Testis (tissue), 5 donors: ENCODE measurements at places on chromosomes 12 and 14. TPM values are rescaled to one million over a fixed set of nuclear protein-coding genes. Genes with fewer than 3 reads are reported as not detected.
A peak's percentile ranks its signal among the peaks of the same experiment; 100 is the strongest.

PKP2 gene
- 18.9 TPM for total RNA-seq

BDKRB2 gene
- 0.63 TPM for total RNA-seq

GPR65 gene
- total RNA-seq, result 0.08 TPM

SDSL gene
- total RNA-seq, result 15.9 TPM

ABCC9 gene
- total RNA-seq, result 2.7 TPM

RAD9B gene
- total RNA-seq, result 29.1 TPM

CD163 gene
- 67.5 TPM for total RNA-seq

DUSP6 gene
- 17.2 TPM for total RNA-seq

FICD gene
- total RNA-seq, result 10.0 TPM

TSPAN19 gene
- total RNA-seq, result 1.8 TPM

GRCh38 chr12:53722450-53723041 lies 4.7 kb downstream of the CALCOCO1 start:
- no peak overlapping the region for H3K4me3 ChIP-seq
- no peaks in the 10 kb centered on the region for H3K36me3 ChIP-seq
- H3K4me1 ChIP-seq, result peaks cover 14% of the 10 kb centered on the region
- H3K27me3 ChIP-seq, result no peaks in the 10 kb centered on the region

- H3K36me3 ChIP-seq, result no peaks in the 10 kb centered on the region
- no peak overlapping the region for H3K4me3 ChIP-seq
- no peaks in the 10 kb centered on the region for H3K27me3 ChIP-seq
- DNase-seq, result no peak
- no peak overlapping the region for H3K27ac ChIP-seq
Measured at GRCh38 chr14:25150934-25151790, 101.2 kb upstream of the STXBP6 start.

DNA sequence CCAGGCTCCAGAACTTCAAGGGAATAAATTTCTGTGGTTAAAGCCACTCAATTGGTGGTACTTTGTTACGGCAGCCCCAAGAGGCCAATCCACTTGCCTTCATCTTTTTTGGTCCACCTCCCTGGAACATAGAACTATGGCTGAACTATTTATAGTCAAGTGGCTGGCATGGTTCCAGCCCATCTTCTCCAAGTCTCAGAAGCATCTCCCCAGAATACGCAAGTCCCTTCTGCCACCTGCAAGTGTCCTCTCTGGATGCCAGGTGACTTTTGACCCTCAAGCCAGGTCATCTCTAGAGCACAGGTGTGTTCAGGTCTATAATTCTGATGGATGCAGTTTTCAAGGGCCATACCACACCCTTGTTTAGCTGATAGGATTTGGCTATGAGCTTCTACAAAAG lies 371.5 kb downstream of the AACS start:
- H3K36me3 ChIP-seq, result no peaks in the 10 kb centered on the region
- DNase-seq, result no peak
- H3K27me3 ChIP-seq, result no peaks in the 10 kb centered on the region
- no peaks in the 10 kb centered on the region for H3K4me1 ChIP-seq
- no peak overlapping the region for H3K4me3 ChIP-seq

GRCh38 chr14:71751264-71751663 lies 181.0 kb upstream of the RGS6 start:
- H3K4me1 ChIP-seq, result peaks cover 5% of the 10 kb centered on the region
- no peaks in the 10 kb centered on the region for H3K36me3 ChIP-seq
- no peaks in the 10 kb centered on the region for H3K27me3 ChIP-seq
- DNase-seq, result no peak

DNA sequence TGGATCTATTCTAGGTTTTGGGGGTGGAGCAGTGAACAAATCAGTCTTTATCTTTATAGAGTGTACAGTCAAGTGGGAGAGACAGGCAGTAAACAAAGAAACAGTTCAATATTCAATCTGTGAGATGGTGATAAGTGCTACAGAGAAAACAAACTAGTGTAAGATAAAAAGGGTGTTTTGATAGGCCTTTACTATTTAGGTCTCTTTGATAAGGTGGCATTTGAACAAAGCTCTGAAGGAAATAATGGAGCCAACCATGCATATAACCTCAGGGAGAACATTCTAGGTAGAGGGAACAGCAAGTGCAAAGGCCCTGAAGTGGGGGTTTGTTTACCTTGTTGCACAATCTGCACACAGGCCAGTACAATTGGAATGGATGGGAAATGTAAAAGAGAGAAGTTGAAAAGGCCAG lies 47.3 kb downstream of the PTPN11 start:
- H3K36me3 ChIP-seq, result no peaks in the 10 kb centered on the region
- H3K27ac ChIP-seq, result peak overlapping the region; percentile 36
- peaks cover 3% of the 10 kb centered on the region for H3K4me1 ChIP-seq
- H3K4me3 ChIP-seq, result no peak overlapping the region
- DNase-seq, result no peak

- H3K27ac ChIP-seq, result no peak overlapping the region
- no peak for DNase-seq
- no peaks in the 10 kb centered on the region for H3K27me3 ChIP-seq
Measured at GRCh38 chr12:117038919-117039318, 60.3 kb downstream of the TESC start.

DNA sequence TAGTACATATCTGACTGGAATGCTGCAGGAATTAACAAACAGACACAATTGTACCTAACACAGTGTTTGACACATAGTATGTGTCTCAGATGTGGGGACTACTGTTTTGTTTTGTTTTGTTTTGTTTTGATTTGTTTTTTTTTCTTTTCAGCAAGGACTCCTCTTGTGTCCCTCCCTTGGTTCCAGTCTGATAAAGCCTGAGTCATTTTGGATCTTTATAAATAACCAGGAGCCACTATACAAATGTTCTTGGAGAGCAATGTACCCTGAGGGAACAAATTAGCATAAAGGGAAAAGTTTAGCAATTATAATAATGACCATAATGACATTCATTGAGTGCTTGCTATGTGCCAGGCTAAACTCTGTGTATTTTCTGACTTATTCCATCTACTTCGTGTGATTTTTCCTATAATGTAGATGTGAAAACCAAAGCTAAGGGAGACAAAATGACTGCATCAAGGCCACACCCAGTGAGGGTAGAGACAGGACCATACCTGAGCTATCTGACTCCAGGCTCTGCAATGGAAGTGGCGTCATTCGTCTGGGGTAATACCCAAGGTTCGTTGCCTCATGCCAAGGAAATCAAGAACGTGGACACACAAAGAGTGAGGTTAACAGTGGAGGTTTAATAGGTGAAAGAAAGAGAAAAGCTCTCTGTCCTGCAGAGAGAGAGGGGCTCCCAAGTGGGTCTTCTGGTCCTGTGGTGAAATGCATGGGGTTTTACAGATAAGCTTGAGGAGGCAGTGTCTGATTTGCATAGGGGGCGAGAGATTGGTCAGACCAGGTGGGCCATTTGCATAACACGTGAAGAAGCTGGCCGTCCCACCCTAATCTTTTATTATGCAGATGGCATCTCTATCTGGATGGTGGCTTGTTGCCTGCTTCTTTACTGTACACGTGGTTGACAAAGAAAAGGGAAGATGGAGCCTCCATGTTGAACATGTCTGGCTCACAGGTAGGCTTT lies 285.5 kb upstream of the SFSWAP start:
- DNase-seq, result no peak
- H3K4me3 ChIP-seq, result no peak overlapping the region
- no peaks in the 10 kb centered on the region for H3K36me3 ChIP-seq
- H3K27me3 ChIP-seq, result no peaks in the 10 kb centered on the region
- peaks cover 6% of the 10 kb centered on the region for H3K4me1 ChIP-seq

- peak; percentile 84 for DNase-seq
- H3K4me3 ChIP-seq, result no peak overlapping the region
- H3K4me1 ChIP-seq, result peaks cover 3% of the 10 kb centered on the region
- no peaks in the 10 kb centered on the region for H3K27me3 ChIP-seq
- no peaks in the 10 kb centered on the region for H3K36me3 ChIP-seq
Measured at GRCh38 chr12:121776190-121777098, 17.0 kb downstream of the RHOF start.

DNA sequence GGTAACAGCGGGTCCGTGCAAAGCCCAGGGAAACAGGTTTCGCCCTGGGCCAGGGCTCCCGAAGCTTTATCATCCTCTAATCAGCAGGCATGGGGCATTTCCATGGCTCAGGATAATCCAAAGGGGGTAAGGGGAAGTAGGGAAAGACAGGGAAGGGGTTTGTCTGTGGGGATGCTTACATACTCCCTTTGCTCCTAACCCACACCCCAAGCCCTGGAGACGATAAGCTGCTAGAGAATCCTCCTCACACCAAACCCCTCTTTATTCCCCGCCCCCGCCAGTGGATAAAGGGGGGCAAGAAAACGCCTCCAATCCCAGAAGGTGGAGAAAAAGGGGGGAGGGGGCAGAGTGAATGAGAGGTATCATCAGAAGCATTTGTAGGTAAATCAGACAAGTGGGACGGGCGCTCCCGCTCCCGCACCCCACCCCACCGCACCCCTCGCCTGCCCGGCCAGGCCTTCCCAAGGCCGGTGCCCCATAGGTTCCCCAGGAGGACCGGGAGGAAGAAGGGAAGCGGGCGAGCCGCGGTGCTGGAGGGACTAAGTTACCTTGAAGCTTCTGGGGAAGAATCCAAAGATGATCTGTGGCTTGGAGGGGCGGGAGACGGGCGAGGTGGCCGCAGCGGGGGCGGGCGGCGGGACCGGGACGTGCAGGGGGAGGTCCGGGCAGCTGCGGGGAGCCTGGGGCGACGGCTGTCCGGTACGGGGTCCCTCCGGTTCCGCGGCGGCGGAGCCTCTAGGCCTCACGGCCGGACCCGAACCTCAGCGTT lies 762 bp downstream of the PPP2R5E start:
- peak; percentile 26 for DNase-seq
- no peaks in the 10 kb centered on the region for H3K4me1 ChIP-seq
- no peaks in the 10 kb centered on the region for H3K36me3 ChIP-seq
- peak overlapping the region; percentile 96 for H3K4me3 ChIP-seq

DNA sequence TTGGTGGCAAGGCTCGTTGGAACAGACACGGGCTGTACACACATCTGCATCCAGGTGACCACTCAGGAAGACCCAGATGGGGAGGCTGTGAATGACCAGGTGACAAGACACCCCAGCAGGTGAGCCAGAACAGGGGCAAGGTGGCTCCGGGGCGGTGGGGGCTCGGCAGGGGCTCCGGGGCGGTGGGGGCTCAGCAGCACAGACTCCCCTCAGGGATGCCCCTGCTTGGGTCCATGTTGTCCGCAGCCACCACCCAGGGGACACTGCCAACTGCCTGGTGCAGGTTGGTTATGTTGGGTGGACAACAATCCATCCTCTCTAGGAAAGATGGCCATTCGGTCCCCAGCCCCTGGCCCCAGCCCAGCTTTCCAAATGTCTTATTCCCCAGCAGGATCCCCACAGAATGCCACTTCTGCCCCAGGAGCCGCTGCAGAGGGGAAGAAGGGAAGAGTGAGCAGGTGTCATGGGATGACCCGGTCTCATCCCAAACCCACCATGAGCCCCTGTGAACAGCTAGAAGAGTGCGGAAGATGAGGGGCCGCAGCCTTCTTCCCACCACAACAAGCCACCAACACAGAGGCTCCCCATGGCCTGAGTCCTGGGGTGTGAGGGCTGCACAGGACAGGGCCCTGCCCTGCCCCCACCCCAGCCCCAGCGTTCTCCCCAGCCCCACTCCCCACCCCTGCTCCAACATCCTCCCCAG lies 31.4 kb upstream of the C14orf180 start:
- no peak for DNase-seq
- H3K27ac ChIP-seq, result no peak overlapping the region
- H3K4me1 ChIP-seq, result no peaks in the 10 kb centered on the region

- H3K4me1 ChIP-seq, result no peaks in the 10 kb centered on the region
- no peaks in the 10 kb centered on the region for H3K36me3 ChIP-seq
- no peak for DNase-seq
- no peaks in the 10 kb centered on the region for H3K27me3 ChIP-seq
- H3K4me3 ChIP-seq, result no peak overlapping the region
Measured at GRCh38 chr12:66446276-66446675, 144.0 kb downstream of the HELB start.

GRCh38 chr12:57039016-57039798 lies 10.7 kb downstream of the MYO1A start:
- no peak overlapping the region for H3K27ac ChIP-seq
- H3K4me1 ChIP-seq, result no peaks in the 10 kb centered on the region
- no peaks in the 10 kb centered on the region for H3K27me3 ChIP-seq
- H3K4me3 ChIP-seq, result no peak overlapping the region
- no peaks in the 10 kb centered on the region for H3K36me3 ChIP-seq

DNA sequence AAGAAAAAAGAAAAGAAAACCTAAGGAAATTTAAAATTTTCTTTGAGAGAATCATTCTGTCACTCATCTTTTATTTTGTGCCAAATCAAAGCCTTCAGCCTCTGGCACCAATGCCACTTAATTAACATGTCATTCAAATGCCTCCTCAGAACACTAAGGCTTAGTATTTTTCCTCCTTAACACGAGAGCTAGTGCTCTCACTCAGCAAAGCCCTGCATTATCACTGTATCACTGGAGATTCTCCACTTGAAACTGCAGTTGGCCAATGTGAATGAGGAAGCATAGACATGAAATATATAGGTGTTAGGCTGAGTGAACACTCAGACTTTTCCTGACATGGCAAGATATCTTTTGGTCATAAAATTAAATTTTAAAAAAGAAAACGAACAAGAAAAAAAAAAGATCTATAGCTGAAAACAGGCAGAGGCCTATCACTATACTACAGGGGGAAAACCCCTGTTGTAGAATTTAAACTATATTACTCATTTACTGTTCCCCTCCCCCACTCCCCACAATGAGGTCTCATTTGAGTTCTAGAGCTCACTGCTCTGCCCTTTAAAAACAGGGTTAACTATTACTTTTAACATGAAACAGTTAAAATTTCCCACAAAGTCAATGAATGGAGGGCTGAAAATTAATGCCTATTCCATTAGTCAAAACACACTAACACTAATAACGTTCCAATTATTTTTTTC lies 5.1 kb downstream of the MBIP start:
- H3K4me1 ChIP-seq, result peaks cover 6% of the 10 kb centered on the region
- H3K27me3 ChIP-seq, result no peaks in the 10 kb centered on the region
- DNase-seq, result no peak
- peaks cover 3% of the 10 kb centered on the region for H3K36me3 ChIP-seq
- no peak overlapping the region for H3K27ac ChIP-seq
- H3K4me3 ChIP-seq, result no peak overlapping the region

GRCh38 chr12:112349431-112349830 lies 32.8 kb downstream of the HECTD4 start:
- H3K27me3 ChIP-seq, result no peaks in the 10 kb centered on the region
- no peak overlapping the region for H3K4me3 ChIP-seq
- H3K27ac ChIP-seq, result no peak overlapping the region
- no peaks in the 10 kb centered on the region for H3K36me3 ChIP-seq
- no peaks in the 10 kb centered on the region for H3K4me1 ChIP-seq

- H3K4me1 ChIP-seq, result peaks cover under 1% of the 10 kb centered on the region
- peak overlapping the region; percentile 25 for H3K4me3 ChIP-seq
- peak; percentile 56 for DNase-seq
- no peaks in the 10 kb centered on the region for H3K36me3 ChIP-seq
Measured at GRCh38 chr12:113092607-113093408, 36.3 kb downstream of the DTX1 start.

- no peak overlapping the region for H3K27ac ChIP-seq
- no peaks in the 10 kb centered on the region for H3K36me3 ChIP-seq
- DNase-seq, result no peak
- no peaks in the 10 kb centered on the region for H3K4me1 ChIP-seq
- no peak overlapping the region for H3K4me3 ChIP-seq
Measured at GRCh38 chr12:5874514-5874913, 70.5 kb downstream of the ANO2 start.

- H3K27me3 ChIP-seq, result no peaks in the 10 kb centered on the region
- DNase-seq, result peak; percentile 60
- H3K27ac ChIP-seq, result peak overlapping the region; percentile 88
- H3K36me3 ChIP-seq, result no peaks in the 10 kb centered on the region
- H3K4me3 ChIP-seq, result no peak overlapping the region
Measured at GRCh38 chr12:31896514-31897039, 62.6 kb upstream of the RESF1 start.
